ENCODE measurements at places on chromosomes 7 and 10. TPM values are rescaled to one million over a fixed set of nuclear protein-coding genes. Genes with fewer than 3 reads are reported as not detected.

GRCh38 chr10:109952526-109952925 lies 29.2 kb upstream of the XPNPEP1 start:
- no peak for DNase-seq

GRCh38 chr7:12584930-12585329 lies 14.4 kb downstream of the SCIN start:
- DNase-seq, result peak; percentile 40

DNA sequence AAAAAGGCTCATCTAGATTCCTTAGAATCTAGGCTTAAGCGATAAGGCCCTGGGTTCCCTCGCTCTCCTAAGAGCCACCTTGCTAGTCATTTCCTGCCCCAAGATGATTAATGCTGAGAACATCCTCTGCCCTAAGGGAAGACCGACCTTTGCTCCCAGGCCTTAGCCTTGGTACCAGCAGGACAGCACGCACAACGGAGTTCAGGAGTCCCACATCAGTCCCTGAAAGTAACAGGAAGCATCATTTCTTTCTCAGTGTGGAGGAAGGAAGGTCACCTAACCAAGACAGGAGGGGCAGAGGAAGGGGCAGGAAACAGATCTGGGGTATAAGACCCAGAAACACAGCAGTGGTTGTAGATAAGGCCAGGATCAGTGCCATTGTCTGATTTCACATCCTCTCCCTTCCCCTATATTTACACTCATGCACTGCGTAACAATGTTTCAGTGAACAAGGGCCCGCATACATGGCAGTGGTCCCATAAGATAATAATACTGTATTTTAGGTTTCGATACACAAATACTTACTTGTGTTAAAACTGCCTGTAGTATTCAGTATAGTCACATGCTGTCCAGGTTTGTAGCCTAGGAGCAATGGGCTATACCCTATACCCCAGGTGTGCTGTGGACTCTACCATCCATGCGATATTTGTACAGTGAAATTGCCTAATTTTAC lies 8.1 kb upstream of the FAM107B start:
- peak; percentile 29 for DNase-seq

DNA sequence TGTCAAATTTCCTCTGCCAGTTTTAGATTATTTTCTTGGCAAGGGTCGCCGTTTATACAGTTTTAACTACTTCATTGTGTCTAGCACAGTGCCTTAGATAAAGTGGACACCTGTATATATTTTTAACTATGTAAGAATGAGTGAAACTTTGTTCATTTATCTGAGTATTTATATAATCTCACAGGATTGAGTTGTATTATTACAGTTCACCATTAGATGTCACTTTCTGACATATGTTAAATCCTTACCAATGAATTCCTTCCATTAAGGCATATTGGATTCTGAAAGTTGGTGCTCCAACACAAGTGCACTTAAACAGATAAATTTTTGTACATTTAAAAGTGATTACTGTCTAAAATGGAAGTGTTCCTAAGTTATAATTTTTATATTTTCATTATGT lies 43.0 kb downstream of the ZMYND11 start:
- DNase-seq, result no peak

- no peak for DNase-seq
Observed at GRCh38 chr10:28300027-28300426, 2.8 kb downstream of the MPP7 start.

DNA sequence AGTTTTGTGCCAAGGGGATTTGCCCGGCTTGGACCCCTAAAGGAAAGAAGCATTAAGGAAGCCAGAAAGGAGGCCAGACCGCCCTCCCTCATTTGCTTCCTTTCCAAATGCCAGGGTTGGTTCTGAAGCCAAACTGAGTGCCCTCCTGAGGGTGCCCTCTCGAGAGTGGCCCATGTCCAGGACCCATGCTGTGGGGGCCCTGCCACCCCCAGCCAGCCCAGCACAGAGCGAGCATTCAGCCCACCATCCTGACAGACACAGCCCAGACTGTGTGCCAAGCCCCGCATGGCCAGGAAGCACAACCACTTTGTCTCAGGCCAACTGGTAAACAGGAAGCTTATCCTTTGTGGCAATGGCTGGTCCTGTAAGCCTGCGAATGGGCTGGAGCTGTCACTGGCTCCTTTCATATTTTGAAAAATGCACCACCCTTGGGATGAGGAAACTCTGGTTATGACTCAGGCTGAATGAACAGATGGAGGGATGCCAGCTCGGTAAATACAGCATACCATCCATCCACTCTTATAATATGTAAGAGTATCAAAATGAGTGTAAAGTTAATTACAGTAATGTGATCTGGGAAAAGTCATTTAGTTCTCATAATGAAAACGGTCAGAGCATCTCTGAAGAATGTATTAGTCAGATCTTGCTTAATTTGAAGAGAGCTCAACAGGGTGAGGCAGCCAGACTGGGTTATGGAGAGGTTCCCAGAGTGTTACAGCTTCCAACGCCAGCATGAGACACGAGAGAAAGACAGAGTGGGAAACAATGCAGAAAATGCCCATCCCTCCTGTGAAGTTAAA lies 65.0 kb downstream of the STK17A start:
- peak; percentile 66 for DNase-seq

- no peak for DNase-seq
Observed at GRCh38 chr7:14720785-14721184, 181.8 kb downstream of the DGKB start.

DNA sequence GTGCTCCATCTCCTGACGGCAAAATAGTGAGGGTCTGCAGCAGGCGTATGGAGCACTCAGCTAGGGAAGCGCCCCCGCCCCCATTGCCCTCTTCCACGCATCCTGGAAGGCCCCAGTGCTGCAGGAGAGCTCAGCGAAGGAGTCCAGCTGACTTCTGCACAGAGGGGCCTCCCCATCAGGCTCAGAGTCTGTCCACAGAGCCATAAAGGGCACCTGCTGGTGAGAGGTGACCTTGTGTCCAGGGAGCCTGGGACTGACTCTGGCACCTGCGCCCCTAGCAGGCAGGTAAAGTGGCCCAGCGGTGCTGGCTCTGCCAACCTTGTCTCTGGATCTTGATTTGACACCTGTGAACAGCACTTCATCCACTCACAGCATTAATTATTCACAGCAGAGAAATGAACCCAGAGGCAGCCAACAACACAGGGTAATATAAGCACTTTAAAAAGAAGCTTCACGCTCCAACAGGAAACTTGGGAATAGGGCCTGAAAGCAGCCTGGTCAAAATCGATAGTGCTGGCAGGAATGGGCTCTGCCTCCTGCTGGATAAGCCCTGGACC lies 59.6 kb downstream of the VOPP1 start:
- no peak for DNase-seq

DNA sequence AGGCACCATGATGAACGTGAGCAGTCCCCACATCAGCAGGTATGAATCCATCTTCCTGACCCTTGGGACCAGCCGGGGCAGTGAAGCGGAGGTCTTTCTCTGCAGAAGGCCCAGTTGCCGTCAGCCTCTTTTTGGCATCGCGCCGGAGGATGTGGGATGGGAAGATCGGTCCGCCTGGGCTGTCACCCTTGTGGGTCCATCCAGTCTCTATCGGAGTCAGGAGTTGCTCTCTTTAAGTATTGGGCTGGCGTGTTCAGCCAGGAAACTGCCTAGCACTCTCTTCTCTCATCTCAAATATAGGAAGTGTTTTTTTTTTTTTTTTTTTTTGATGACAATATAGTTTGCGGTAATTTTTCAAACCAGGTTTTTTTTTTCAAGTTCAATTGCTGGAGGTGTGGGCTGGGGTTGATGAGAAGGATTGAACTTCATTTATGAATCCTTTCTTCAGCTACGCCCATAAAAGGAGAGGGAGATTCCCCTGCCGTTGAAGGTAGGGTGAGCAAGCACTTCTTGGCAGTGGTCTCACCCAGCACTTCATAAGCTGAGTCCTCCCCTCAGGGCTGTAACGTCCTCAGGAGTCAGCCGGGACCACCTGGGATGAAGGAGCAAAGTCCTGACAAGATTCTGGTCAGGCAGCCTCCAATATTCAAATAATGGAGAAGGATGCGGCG lies at the start of gene IL2RA:
TSS of gene IL2RA (minus strand) at position 267 of the 671 bp plus-strand sequence. CDS start at position 51, 216 bp downstream.
- DNase-seq, result no peak

Gene CLRN3
- total RNA-seq, result 110 TPM

Gene SPDYE3
- total RNA-seq, result not detected
